Activated CD4-positive, alpha-beta T cell treated with anti-CD3 and anti-CD28 coated beads for 36 hours (primary cell): ENCODE measurements at places on chromosomes 7 and 10. TPM values are rescaled to one million over a fixed set of nuclear protein-coding genes. Genes with fewer than 3 reads are reported as not detected.

GRCh38 chr7:1659696-1660095 is 10.4 kb upstream of the ELFN1 start:
- peaks cover 2% of the 10 kb centered on the region for H3K4me1 ChIP-seq
- no peak overlapping the region for H3K27ac ChIP-seq
- no peaks in the 10 kb centered on the region for H3K36me3 ChIP-seq
- no peak overlapping the region for H3K4me3 ChIP-seq
- DNase-seq: no peak

GRCh38 chr10:132883391-132883881 is 58.9 kb downstream of the CFAP46 start:
- H3K27me3 ChIP-seq: peaks cover 5% of the 10 kb centered on the region
- no peak for DNase-seq
- no peak overlapping the region for H3K4me3 ChIP-seq

DNA sequence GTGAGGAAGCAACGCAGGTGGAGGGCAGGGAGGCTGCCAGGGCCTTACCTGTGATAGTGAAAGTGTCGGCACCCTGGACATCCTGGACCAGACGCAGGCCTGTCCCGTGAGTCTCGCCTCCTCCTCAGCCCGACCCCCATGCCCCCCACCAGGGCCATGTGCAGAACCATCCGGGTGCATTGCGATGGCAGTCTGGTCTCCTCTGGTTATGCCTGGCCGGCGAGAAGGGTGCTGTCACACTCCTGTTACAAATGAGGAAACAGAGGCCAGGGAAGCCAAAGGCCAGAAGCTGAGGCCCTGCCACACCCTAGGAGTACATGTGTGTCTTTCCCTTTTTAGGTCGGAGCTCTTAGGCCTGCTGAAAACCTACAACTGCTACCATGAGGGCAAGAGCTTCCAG is 7.2 kb downstream of the DEPP1 start:
- H3K36me3 ChIP-seq: no peaks in the 10 kb centered on the region
- H3K27me3 ChIP-seq: no peaks in the 10 kb centered on the region
- no peak overlapping the region for H3K4me3 ChIP-seq
- H3K27ac ChIP-seq: no peak overlapping the region
- no peak for DNase-seq

DNA sequence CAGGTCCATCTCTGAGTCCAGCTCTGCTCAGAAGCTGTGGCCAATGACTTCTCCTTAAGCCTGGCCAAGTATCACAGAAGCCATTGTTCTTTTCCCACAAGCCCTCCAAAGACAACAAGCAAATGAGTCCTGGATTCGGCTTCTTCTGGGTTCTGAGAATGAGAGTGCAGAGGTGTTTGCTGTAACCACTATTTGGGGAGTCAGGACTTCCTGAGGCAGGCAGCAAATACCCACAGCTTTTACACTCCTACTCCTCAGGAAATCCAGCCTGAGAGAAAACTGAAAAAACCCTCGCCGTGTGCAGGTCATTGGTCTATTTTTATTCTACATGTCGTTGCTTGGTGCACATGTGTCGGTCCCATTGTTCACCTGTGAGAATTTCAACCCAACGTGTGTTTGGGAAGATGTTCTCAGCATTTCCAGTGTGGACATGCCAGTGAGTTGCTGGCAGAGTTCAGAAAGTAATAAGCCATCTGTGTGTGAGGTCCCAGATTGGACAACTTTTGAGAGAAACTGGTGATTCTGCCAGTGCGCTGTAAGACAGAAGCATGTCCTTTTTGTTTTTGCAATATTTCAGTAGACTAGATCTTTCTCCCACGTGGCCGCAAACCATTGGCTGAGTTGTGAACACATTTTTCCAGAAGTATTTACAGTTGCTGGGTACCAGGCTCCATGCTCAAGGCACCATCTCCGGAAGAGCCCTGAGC is 121.6 kb upstream of the LYZL2 start:
- H3K27me3 ChIP-seq: peaks cover 4% of the 10 kb centered on the region
- no peaks in the 10 kb centered on the region for H3K36me3 ChIP-seq
- peaks cover 30% of the 10 kb centered on the region for H3K4me1 ChIP-seq
- no peak for DNase-seq
- H3K4me3 ChIP-seq: no peak overlapping the region

LDB3 gene
- 0.05 TPM for total RNA-seq

- H3K27me3 ChIP-seq: no peaks in the 10 kb centered on the region
- peaks cover 10% of the 10 kb centered on the region for H3K4me1 ChIP-seq
- no peak overlapping the region for H3K4me3 ChIP-seq
Measured at GRCh38 chr10:24944512-24945255, 7.7 kb downstream of the PRTFDC1 start.

PAPOLB gene
- not detected for total RNA-seq

GRCh38 chr10:100907175-100907574 is 5.6 kb upstream of the SLF2 start:
- no peak overlapping the region for H3K4me3 ChIP-seq
- H3K36me3 ChIP-seq: no peaks in the 10 kb centered on the region
- peaks cover 20% of the 10 kb centered on the region for H3K4me1 ChIP-seq
- no peak overlapping the region for H3K27ac ChIP-seq
- peaks cover 7% of the 10 kb centered on the region for H3K27me3 ChIP-seq
